Hair follicular keratinocyte (primary cell): ENCODE measurements at places on chromosomes 5 and 9. TPM values are rescaled to one million over a fixed set of nuclear protein-coding genes. Genes with fewer than 3 reads are reported as not detected.

MXD3 gene
- 4.7 and 28.7 TPM in 2 replicates for total RNA-seq

CSF2 gene
- 16.9 and 49.0 TPM in 2 replicates for total RNA-seq

KIF24 gene
- total RNA-seq = 1.2 and 3.2 TPM in 2 replicates

ADRA1B gene
- total RNA-seq = 0.78 and 1.1 TPM in 2 replicates
